ENCODE measurements at places on chromosomes 12 and 14. TPM values are rescaled to one million over a fixed set of nuclear protein-coding genes. Genes with fewer than 3 reads are reported as not detected.

UNC79 gene
- total RNA-seq, result 0.16 TPM

PPFIBP1 gene
- total RNA-seq, result 115 TPM

STON2 gene
- total RNA-seq, result 37.4 TPM

MGST1 gene
- 816 TPM for total RNA-seq

FSCB gene
- not detected for total RNA-seq

PFDN5 gene
- 764 TPM for total RNA-seq

LRRK2 gene
- 39.9 TPM for total RNA-seq

STYK1 gene
- not detected for total RNA-seq

DLST gene
- 120 TPM for total RNA-seq

NELL2 gene
- total RNA-seq, result 0.51 TPM

KCNA5 gene
- total RNA-seq, result 0.19 TPM

CLEC4D gene
- 0.57 TPM for total RNA-seq

PSMD9 gene
- total RNA-seq, result 31.1 TPM

KRT7 gene
- total RNA-seq, result 3.6 TPM

TMEM132D gene
- total RNA-seq, result not detected
